ENCODE measurements at places on chromosomes 1 and 21.

- DNase-seq: peak; percentile 57
These were observed 18.1 kb upstream of the MYSM1 start for GRCh38 chr1:58717979-58718378.

DNA sequence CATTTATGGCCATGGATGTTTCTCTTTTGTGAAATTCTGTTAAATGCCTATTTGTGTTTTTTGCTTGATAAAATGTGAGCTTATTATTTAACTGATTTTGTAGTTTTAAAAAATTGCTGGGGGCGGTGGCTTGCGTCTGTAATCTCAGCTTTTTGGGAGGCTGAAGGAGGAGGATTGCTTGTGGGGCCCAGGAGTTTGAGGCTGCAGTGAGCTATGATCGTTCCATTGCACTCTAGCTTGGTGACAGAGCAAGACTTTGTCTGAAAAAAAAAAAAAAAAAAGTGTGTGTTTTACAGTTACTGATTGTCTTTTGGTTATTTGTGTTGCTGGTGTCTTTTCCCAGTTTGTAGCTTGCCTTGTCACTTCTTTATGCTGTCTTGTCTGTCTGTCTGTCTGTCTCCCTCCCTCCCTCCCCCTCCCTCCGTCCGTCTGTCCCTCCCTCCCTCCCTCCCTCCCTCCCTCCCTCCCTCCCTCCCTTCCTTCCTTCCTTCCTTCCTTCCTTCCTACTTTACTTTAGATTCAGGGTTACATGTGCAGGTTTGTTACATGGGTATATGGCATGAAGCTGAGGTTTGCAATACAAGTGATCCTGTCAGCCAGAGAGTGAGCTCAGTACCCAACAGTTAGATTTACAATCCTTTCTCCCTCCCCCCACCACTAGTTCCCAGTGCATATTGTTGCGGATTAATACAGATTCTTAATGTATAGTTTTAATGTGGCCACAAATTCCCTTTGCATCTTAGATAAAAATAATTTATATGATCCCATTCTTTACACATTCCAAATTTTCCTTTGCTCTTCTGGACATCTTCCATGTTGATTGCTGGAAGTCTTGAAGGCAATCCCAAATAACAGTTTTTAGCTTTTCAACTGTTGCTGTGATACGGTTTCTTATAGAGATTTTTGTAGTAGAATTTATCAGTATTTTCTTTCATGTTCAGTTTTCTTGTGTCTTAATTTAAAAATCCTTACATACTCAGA, 25.1 kb downstream of the PTBP2 start:
- DNase-seq: no peak

- DNase-seq: no peak
These were observed 215.8 kb upstream of the JUN start for GRCh38 chr1:58999676-59000075.

DNA sequence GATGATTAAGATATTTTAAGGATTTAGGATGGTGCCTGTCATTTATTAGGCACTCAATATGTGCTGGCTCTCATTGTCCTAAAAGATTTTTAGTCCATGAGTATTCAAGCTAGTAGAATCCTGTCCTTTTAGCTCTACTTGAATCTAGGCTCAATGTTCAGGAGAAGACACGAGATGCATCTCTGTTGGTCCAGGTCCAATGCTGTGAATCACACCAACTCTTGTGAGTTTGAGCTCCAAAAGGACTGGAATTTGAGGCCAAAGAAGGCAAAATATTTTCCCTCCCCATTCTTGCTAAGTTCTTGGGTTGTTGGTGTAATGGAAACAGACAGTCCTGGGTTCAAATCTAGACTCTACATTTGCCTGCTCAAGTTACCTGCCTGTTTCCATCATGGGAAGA, 1.4 kb upstream of the PODN start:
- no peak for DNase-seq
